Activated naive CD4-positive, alpha-beta T cell (primary cell): ENCODE measurements at places on chromosomes 1 and 21.

GRCh38 chr1:8889103-8889846 lies 10.8 kb upstream of the ENO1 start:
- no peak for DNase-seq

DNA sequence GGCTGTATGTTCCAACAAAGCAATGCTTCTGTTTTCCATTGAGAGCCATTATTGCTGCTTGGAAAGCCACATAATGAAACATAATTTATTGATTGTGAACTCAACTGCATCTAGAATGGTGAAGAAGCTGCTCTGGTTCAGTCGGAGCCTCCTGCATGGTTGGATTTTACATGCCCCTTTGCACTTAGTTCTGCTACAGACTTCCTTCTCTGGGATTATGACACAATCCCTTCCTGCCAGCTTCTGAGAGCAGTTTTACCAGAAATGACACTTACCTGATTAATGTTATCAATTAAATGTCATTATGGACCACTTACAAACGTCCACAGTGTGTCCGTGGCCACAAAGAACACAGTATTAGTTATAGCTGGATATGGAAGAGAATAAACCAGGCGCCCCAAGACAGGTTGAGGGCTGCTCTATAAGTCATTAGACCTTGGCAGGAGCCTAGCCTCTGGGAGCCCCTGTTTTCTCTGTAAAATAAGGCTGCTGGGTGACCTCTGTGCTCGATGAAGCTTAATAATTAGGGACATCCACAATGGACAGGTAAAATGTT lies 7.0 kb upstream of the CD58 start:
- DNase-seq, result no peak

GRCh38 chr1:218383051-218383450 lies 37.9 kb downstream of the TGFB2 start:
- no peak for DNase-seq

GRCh38 chr1:217373761-217374701 lies 256.9 kb downstream of the GPATCH2 start:
- no peak for DNase-seq

DNA sequence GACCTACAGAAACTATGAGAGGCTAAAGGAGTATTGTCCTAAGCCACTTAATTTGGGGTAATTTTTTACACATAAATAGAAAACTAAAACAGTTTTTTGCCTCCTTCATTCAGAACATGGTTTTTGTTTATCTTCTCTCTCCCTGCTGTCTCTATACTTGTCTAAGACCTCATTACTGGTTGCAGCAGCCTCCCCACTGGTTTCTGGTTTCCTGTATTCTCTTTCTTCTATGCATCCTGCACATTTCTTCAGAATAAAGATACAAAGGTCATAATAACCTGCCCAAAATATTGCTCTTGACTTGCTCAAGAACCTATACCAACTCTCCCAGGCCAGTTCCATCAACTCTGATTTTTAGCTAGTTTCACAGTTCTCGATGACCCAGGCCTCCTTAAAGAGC lies 19.8 kb upstream of the BOLA1 start:
- no peak for DNase-seq

DNA sequence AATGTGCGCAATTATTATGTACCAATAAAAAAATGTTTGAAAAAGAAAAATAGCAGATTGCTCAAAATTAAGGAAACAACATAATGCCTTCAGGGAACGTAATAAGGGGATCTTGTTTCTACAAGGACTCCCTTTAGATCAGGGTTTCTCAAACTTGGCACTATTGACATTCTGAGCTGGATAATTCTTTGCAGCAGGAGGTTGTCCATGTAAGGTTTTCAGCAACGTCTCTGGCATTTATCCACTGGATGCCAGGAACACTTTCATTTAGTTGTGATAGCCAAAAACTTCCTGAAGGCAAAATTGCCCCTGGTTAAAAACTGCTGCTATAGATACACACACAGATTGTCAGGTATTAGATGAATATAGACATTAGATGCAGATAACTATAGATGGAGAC lies 666.7 kb upstream of the ADAMTS5 start:
- no peak for DNase-seq

DNA sequence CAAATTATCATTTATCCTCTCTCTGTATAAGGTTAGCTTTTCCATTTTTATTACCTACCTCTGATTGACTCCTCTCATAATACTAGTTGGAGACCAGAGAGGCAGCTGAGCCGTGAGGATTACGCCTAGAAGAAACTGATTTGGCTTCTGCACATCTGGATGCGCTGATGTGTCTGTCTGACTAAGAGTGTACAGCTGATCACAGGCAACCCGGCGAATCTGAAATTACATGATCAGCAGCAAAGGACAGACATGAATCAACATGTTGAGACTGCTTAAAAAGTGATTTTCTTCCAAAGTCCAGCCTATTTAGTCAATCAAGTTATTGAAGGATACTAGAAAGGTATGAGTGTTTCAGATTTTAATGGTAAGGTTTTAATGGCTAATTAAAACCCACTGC lies 81.2 kb downstream of the PCSK9 start:
- DNase-seq, result no peak

DNA sequence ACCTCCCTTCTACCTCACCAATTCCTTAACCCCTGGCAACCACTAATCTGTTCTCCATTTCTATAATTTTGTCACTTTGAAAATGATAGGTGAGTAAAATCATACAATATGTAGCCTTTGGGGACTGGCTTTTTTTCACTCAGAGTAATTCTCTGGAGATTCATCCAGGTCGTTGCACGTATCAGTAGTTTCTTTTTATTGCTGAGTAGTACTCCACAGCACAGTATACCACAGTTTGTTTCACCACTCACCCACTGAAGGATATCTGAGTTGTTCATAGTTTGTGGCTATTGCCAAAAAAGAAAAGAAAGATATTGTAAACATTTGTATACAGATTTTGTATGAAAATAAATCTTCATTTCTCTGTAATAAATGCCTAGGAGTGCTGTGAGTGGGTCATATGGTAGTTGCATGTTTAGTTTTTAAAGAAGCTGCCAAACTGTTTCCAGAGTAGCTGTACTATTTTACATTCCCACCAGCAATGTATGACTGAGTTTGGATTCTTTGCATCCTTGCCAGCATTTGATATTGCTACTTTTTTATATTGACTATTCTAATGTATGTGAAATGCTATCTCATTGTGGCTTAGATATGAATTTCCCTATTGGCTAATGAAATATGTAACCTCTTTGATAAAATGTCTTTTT lies 3.7 kb downstream of the CHD1L start:
- no peak for DNase-seq

DNA sequence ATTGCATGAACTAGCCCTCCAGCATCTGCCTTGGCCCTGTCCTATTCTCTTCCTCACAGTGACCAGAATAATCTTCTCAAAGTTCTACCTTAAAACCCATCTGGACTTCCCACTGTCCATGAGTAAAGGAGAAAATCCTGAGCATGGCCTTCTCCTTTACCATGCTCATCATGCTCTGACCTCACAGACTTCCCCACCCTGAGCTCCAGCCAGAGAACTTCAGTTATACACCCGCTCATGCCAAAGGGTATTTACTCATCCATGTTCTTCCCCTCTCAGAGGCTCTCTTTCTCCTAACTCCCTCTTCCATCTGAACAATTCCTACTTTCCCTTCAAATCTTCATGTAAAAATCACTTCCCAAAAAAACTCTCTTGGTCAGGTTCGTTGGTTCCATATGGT lies 188.4 kb downstream of the SETD4 start:
- DNase-seq, result no peak

- DNase-seq, result no peak
Measured at GRCh38 chr1:43438953-43439581, 14.7 kb downstream of the HYI start.

DNA sequence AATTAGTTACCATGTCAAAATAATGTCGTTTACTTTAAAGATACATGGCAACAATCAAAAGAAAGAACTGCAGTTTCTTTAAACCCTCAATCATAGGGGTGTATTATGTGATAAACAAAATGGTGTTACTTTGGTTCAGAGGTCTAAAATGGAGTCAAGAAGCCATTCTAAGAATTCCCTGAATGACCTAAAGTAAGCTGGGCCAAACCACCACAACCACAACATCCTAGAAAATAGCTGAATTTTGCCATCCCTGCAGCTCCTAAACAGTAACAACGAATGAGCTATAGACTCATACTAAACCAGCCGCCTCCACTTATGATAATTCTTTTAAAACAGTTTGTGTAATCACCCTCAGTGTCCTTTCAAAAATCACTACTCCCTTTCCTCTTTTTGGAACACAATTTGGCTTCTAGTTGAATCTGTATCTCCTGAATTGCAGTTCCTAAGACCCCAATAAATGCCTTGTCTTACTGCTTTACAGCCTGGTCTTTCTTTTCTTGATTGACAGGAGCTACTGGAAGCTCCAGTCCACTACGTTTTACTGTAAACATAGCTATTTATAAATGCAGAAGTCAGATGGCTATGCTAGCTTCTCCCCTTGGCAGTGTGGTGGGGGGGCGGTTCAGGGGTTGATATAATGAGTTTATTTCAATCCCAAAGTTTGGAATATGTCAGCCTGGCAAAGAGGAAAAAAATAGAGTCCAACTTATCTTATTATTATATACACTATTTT lies 84.3 kb downstream of the PLPPR4 start:
- DNase-seq, result no peak

- no peak for DNase-seq
Measured at GRCh38 chr1:58618303-58618702, 41.3 kb upstream of the TACSTD2 start.

GRCh38 chr1:64269558-64269884 lies 66.1 kb downstream of the UBE2U start:
- DNase-seq, result no peak

- no peak for DNase-seq
Measured at GRCh38 chr1:96234299-96234698, 487.3 kb upstream of the PTBP2 start.

- no peak for DNase-seq
Measured at GRCh38 chr1:944341-945325, 14.4 kb downstream of the NOC2L start.

GRCh38 chr1:24541711-24542346 lies 14.1 kb upstream of the NCMAP start:
- no peak for DNase-seq

GRCh38 chr1:160432371-160432786 lies 32.0 kb downstream of the VANGL2 start:
- DNase-seq, result no peak

GRCh38 chr21:29436143-29436542 lies 137.4 kb downstream of the BACH1 start:
- peak; percentile 1 for DNase-seq

- DNase-seq, result no peak
Measured at GRCh38 chr1:16127676-16128337, 28.1 kb downstream of the EPHA2 start.

- peak; percentile 71 for DNase-seq
Measured at GRCh38 chr1:157156058-157156541, 17.9 kb upstream of the ETV3 start.

DNA sequence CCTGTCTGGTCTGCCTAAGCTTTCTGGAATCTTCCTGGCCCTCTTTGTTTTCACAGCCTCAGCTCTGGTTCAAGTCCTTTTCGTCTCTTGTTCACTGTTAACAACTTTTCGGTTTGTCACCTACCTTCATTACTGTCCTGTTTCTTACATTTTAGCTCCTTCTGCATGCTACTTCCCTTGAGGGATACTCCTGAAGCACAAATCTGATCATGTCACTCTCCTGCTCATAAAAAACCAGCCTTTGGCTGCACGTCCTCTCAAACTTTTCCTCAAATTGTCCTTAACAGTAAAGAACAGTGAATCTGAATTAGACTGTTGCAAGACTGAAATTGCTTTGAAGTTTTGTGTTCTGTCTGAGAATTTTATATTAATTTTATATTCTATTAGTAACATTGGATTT lies 3.3 kb downstream of the RAVER2 start:
- no peak for DNase-seq

- DNase-seq, result no peak
Measured at GRCh38 chr1:182246783-182247182, 144.8 kb downstream of the GLUL start.

DNA sequence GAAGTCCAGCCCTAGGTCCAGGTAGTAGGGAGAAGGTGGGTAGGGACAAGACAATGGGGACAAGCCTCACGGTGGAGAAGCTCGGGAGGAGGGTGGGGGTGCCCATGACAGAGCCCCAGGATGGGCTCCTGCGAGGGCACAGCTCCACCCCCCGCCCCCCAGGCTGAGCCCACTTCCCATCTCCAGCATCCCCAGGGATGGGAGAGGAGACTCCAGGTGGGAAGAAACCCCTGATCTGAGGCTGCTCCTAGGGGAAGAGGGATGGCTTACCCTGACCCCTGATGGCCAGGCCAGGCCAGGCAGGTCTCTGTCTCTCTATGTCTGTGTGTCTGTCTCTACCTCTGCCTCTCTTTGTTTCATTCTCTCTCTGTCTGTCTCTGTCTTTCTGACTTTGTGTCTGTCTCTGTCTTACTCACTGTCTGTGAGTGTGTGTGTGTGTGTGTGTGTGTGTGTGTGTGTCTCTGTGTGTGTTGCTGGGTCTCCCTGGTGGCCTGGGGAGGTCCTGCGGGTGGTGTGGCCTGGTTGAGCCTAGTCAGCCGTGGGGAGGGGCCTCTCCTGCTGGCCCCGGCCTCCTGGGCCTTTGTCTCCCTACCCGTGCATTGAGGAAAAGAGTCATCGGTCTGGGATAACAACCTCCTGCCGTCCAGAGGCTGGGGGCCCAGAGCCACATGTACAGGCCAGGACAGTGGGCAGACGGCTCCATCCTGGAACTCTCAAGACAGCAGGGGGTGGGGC lies 45.7 kb downstream of the WNT9A start:
- no peak for DNase-seq

DNA sequence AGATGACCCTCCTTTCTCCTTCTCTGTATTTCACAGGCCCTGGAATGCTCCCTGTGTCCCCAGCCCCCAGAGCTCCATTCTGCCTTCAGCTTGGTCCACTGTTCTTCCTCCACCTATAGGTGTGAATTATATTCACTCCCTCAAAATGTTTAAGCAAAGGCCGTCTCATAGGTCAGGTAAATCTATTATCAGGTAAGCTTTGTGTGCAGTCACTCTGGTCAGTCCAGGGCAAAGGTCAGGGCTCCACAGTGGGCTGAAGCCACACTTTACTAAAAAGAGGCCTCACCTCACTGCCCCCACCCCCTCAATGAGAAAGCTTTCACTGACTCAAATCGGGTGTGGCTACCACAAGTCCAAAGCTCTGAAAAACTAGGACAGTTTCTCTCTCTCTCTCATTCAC lies 65.9 kb downstream of the DNTTIP2 start:
- no peak for DNase-seq

GRCh38 chr21:28640326-28640725 lies 352.4 kb downstream of the LTN1 start:
- DNase-seq, result no peak

DNA sequence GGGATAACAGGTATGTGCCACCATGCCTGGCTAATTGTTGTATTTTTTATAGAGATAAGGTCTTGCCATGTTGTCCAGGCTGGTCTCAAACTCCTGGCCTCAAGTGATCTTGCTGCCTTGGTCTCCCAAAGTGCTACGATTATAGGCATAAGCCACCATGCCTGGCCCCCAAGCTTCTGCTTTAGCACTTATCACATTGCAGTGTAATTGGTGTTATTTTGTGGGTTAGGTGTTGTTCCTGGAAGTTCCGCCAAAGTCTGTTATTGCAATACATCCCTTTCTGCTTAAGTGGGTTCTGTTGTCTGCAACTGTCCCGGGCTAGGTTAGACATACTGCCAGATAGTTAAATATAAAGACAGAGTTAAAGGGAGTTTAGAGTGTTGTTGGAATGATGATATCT lies 3.4 kb downstream of the ZCCHC17 start:
- no peak for DNase-seq
